ENCODE measurements at places on chromosomes 3 and 15.
A peak's percentile ranks its signal among the peaks of the same experiment; 100 is the strongest.

DNA sequence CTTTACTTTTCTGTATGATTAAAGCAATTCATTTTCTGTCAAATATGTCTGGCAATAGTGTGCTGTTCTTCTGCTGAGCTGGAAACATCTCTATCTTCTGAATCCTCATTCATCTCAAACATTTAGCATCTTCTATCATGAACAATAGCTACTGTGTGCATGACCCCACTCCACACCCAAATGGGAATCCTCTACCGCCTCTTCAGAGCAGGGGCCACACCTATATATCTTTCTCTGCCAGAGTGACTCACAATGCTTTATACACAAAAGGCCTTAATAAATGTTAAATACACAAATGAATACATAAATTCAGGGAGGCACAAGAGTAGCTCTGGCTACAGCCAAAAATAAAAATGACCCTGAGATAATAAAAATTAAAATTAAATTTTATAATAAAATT is 8.0 kb downstream of the ALDH1A2 start:
- ATAC-seq: no peak

DNA sequence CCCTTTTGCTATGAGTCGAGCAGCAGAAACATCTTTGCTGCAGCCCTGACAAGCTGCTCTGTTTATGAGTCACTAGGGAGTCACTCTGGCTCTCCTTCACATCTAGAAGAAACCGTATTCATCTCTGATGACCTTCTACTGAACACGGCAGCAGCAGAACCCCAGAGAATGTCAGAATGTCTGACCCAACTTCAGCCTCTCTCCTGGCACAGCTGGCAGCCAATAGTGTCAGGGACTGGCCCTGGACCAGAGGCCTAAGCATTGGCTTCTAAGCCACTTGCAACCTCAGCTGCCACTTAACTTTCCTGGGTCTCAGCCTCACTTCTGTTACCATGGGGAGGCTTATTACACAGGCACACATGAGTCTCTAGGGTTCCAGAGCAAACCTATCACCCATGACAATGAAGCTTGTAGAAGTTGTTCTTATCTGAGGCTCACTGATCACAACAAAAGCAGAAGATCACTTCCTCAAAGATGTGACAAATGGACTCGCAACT is 184.1 kb upstream of the TLE3 start:
- ATAC-seq: no peak

GRCh38 chr15:47184003-47184907 is 533.0 kb upstream of the SEMA6D start:
- ATAC-seq: peak; percentile 34

DNA sequence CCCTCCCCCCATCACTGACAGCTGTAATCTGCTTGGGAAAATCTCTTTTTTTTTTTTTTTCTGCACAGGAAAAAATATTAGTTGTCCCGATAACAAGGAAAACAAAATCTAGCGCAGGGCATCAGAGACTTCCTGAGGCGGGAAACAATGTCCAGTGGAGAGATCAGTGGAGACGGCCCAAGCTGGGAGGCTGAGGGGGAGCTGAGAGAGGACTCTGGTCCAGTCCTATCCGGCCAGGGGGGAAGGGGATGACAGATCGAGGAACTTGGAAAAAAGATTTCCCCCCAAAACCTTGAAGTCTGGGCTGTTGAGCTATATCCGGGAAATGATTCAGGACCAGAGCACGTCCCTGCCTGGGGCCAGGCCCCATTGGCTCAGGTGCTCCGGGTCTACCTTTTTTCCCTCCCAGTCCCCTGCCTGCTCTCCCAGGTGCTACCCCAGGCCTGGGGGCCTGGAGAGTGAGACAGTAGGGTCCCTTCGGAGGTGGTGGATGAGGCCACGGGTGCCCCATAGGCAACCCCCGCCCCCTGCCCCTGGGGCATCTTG is 14.0 kb upstream of the DLL4 start:
- no peak for ATAC-seq

DNA sequence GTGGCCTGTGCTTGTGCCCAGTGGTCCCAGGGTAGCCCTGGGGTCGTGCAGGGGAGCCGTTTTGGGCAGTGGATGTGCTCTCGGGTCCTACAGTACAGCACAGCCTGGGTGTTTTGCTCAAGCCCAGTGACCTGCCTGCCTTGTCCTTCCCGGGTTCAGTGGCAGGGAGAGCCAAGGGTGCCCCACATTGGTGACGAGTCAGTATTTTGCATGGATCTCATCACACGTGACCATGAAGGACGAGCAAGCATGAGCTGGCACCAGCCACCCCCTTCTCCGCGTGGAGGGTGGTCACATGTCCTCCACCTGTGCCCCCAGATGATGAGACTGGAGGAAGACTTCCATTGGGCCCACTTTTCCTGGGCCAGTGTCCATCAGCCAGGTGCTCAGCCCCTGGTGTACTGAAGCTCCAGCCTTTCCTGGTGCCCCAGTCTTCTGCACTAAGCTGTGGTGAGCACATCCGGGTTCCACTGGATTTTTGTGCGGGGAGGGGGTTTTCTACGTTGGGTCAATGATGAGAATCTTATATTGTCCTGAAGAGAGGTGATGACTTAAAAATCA is 197.5 kb downstream of the UBE3A start:
- ATAC-seq: no peak

DNA sequence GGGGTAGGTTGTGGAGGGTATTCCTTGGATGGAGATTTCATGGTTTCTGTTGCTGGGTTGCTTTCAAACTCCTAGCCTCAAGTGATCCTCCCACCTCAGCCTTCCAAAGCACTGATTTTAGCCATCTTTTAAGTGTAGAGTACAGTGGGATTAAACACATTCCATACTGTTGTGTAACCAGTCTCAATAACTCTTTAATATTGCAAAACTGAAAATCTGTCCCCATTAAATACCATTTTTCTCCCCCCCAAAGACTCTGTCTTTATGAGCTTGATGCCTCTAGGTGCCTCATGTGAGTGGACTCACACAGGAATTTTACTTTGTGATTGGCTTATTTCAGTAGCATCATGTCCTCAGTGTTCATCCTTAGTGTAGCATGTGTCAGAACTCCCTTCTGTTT is 74.7 kb upstream of the ATP10A start:
- no peak for ATAC-seq

GRCh38 chr15:60583946-60584345 is 105.0 kb upstream of the ICE2 start:
- ATAC-seq: no peak

DNA sequence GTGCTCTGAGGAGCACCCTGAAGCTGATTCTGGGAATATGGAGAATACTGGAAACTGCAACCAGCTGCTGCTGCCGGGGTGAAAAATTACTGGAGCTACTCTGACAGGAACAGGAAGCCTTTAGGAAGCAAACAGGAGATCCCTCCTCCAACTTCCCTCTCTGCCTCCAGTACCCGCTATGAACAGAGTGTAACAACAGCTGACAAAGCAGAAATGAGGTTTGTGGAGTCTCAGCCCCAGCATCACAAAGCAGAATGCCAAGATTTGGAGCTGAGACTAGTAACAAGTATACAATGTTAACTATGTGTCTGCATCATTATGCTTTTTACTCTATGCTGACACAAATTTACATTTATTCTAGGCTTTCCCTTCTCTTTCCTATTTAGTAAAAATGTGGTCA is 22.7 kb upstream of the PIAS1 start:
- ATAC-seq: no peak

DNA sequence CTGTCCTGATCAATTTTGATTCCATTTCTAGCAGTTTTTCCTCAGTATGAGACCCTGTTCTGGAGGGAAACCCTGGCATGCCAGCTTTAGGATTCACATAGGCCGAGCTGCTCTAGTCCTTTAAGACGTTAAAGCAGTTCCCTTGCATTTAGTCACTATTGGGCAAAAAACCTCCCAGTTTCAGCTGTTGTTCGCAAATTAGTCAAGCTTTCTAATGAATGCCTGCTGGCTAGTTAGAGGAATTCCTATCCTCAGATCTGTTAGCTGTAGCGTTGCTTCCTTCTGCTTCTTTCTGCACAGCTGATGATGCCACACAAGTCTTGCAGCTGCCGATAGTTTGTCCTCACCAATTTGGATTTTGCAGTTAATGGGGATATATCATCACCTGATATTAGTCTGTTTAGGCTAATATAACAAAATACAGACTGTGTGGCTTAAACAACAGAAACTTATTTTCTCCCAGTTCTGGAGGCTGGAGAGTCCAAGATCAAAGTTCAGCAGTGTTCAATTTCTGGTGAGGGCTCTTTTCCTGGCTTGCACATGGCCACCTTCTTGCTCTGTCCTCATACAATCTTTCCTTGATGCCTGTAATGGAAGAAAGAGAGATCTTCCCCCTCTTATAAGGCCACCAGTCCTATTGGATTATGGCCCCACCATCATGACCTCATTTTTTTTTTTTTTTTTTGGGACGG is 7.5 kb upstream of the UBL7 start:
- ATAC-seq: no peak

DNA sequence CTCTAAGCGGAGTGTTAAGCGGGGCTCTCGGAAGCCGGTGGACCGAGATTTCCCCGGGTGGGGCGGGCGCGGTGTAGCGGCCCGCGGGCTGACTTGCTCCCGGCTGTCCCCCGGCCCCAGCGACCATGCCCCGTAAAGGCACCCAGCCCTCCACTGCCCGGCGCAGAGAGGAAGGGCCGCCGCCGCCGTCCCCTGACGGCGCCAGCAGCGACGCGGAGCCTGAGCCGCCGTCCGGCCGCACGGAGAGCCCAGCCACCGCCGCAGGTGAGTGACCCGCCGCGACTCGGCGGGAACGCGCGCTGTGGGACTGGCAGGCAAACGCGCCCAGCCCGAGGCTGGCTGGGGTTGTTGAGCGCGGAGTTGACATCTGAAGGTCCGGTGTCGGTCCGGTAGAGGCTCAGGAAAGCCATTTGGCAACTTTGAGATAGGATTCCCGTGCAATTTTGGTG is 1.3 kb downstream of the SMC4 start:
- no peak for ATAC-seq

- no peak for ATAC-seq
Measured at GRCh38 chr3:102790747-102791325, 356.0 kb downstream of the ZPLD1 start.

- ATAC-seq: no peak
Measured at GRCh38 chr15:48250640-48251076, 44.6 kb downstream of the SLC12A1 start.

DNA sequence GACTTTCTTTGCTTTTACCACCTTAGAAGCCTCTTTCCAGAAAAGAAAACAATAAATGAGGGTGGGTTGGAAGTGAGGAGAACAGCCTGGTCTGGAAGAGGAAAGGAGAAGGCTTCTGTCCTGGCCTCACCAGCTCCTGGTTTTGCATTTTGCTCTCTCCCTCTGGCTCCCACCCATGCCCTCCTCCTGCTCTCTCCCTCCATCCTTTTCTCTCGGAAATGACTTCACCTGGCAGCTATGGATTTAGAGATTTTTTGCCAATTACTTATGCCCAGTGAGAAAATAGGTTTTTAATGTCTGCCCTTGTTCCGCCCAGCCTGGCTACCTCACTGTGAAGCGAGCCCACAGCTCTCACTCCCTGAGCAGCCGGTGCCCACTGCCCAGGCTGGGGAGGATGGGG is 77.9 kb upstream of the NTRK3 start:
- no peak for ATAC-seq

DNA sequence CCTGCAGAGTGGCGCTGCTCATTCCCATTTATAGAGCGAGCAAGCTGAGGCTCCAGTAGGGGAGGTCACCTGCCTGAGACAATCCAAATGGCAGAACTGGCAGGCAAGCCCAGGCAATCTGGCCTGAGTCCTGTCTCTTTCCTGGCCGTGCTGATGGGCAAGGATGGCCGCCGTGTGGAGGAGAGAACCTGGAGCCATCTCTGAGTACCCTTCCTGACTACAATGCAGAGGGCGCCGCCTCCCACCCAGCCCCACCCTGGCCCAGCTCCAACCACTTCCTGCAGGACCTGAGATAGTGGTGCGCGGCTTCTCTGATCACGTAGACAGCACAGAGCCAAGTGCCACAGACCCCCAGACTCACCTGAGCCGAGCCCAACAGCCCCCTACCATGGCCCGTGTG is 7.0 kb downstream of the TLR9 start:
- no peak for ATAC-seq

DNA sequence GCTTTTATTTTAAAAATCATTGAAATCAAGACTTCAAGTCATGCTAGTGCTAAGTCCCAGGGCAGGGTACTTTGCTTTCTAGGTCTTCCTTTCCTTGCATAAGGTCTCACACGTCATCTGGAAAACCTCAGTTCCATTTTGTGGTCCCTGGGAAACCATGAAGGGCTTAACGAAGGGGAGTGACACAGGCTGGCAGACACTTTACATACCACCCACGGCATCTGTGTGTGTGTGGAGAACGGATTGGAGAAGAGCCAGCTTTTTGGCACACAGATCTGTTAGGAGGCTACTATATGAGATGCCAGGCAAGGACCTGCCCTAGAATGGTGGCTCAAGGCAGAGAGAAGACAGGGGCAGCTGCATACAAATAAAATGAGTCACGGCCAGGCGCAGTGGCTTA is 107.5 kb upstream of the NSMCE3 start:
- no peak for ATAC-seq

DNA sequence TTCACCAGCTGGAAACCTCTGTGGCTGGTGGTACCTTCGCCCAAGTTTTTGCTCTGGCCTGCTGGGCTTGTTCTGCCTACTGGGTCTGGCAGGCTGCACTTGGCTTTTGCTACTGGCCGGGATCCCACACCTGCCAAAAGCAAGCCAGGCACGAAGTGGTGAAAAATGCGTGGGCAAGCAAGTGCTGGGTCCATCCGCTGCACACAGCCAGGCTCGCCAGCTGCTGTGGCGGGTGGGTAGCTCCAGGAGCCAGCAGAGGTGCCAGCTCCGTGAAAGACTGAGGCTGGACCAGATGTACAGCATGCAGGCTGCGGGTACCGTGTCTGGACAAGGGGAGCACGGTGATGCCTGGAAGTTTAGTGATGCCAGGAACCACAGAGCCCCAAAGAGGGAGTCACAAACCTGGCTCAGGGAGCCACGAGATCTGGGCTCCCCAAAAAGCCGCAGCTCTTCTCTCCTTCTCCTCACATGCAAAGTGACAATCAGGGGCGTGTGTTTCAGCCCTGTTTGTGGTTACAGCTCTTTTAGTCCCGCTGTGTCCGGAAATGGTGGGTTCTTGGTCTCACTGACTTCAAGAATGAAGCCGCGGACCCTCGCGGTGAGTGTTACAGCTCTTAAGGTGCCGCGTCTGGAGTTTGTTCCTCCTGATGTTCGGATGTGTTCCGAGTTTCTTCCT is 1455.6 kb upstream of the GBE1 start:
- no peak for ATAC-seq

DNA sequence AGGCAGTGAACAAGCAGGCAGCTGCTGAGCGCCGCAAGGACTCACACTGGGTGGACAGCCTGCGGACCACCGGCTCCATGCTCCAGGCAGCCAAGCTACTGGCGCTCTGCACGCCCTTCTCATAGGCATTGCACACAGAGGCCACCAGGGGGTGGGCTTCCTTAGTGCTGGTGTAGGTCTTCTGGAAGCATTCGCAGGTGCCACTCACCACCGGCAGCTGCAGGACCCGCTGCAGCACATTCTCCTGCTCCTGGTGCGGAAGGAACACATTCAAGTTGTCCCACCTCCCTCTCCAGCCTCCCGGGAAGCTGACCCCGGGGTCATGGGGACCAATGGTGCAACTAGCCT is 6.0 kb downstream of the PLIN1 start:
- no peak for ATAC-seq

GRCh38 chr15:80945605-80946004 is 44.0 kb downstream of the MESD start:
- no peak for ATAC-seq

All from gastroesophageal sphincter (tissue), 4 donors.